Pericardium fibroblast (primary cell): ENCODE measurements at places on chromosomes 6 and 20. TPM values are rescaled to one million over a fixed set of nuclear protein-coding genes. Genes with fewer than 3 reads are reported as not detected.

C20orf204 gene
- total RNA-seq: 0.12 and 0.68 TPM in 2 replicates

CLDN20 gene
- not detected in 2 replicates for total RNA-seq

ASIP gene
- not detected in 2 replicates for total RNA-seq

TMEM30A gene
- total RNA-seq: 47.6 and 58.0 TPM in 2 replicates

UST gene
- total RNA-seq: 15.2 and 17.6 TPM in 2 replicates

RBBP9 gene
- 9.7 and 11.0 TPM in 2 replicates for total RNA-seq

TNF gene
- not detected in 2 replicates for total RNA-seq

ACTL10 gene
- 1.4 and 3.7 TPM in 2 replicates for total RNA-seq

C6orf163 gene
- total RNA-seq: 0.09 and 0.12 TPM in 2 replicates

HDGFL1 gene
- total RNA-seq: not detected in 2 replicates

SRC gene
- total RNA-seq: 16.7 and 18.9 TPM in 2 replicates

SIGLEC1 gene
- total RNA-seq: not detected in 2 replicates

ARFGEF2 gene
- 15.2 and 17.6 TPM in 2 replicates for total RNA-seq

TREML1 gene
- total RNA-seq: not detected in 2 replicates

MYCT1 gene
- total RNA-seq: 0.35 and 3.1 TPM in 2 replicates

C20orf202 gene
- 0.58 TPM in 1 of 2 replicates, not detected in the other for total RNA-seq

NHSL1 gene
- 16.5 and 19.7 TPM in 2 replicates for total RNA-seq

SERAC1 gene
- total RNA-seq: 3.7 and 6.5 TPM in 2 replicates
